Psoas muscle (tissue), 8 donors: ENCODE measurements at places on chromosomes 2 and 18. TPM values are rescaled to one million over a fixed set of nuclear protein-coding genes. Genes with fewer than 3 reads are reported as not detected.

DCDC2C gene
- not detected for polyA plus RNA-seq

RFTN2 gene
- polyA plus RNA-seq, result 0.64 TPM

- no peak for DNase-seq
Observed at GRCh38 chr18:35500113-35500512, 2.4 kb upstream of the INO80C start.

GRCh38 chr2:218894880-218895157, 14.2 kb downstream of the WNT10A start:
- no peak for DNase-seq

GRCh38 chr2:218086478-218086877, 17.4 kb downstream of the RUFY4 start:
- DNase-seq, result no peak

DNA sequence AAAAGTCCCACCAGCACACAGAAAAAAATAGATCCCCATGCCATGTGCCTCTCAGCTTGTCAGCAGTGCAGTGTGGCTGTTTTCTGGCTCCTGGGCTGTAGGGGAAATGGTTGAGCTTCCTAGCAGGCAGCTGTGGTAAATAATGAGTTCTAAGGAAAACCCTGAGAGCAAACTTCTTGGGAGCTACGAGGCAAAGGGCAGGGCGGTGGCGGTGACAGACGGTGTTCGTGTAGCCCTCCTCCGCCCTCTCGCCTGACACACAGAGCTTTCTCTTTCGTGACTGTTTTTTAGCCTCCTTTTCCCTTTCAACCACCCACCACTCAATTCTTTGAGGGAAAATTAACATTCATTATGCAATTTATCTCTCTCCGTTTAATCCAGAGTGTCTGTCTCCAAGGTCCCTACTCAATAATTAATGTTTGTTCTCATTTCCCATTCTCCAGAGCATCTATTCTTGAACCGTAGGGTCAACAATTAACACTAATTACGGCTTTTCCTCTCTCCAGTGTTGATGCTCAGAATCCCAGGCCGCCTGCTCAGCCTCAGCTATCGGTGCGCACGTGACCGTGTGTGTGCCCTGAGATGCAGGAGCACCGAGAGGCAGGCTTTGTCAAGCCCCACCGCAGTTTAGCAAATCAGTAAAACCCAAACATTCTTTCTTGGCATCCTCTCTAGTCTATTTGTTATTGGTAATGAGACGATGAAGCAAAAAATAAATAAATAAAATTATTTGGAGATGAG, 50.1 kb downstream of the KIAA2012 start:
- no peak for DNase-seq

GRCh38 chr18:56034949-56035348, 447.0 kb upstream of the TCF4 start:
- DNase-seq, result no peak

GRCh38 chr18:9627642-9628041, 13.3 kb upstream of the PPP4R1 start:
- no peak for DNase-seq

DNA sequence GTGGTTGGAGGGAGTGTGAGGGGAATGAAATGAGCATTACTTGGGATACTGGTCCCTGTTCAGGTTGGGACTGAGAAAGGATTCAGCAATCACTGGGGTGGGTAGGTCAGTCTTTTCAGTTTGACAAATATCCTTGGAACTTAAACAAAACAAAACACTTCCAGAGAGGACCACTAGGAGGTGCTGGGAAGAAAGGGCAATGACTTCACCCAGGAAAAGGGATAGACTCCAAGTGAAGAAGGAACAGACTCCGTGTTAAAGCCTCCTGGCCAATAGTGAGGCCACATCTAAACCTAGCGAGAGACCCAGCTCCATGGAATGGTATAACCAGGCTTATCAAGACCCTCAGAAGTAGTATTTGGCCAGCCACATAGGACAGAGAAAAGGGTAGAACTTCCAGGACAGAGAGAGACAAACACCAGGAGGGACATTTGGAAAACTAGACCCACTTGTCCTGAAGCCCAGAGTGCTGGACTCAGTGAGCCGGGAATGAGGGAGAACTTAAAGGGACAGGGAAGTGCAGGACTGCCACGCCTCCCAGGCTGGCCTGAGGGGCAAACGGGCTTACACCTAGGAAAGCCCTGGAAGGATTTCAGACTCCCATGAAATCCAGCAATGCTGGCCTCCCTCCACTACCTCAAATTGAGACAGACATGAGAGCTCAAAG, 19.6 kb upstream of the KCNG3 start:
- no peak for DNase-seq

DNA sequence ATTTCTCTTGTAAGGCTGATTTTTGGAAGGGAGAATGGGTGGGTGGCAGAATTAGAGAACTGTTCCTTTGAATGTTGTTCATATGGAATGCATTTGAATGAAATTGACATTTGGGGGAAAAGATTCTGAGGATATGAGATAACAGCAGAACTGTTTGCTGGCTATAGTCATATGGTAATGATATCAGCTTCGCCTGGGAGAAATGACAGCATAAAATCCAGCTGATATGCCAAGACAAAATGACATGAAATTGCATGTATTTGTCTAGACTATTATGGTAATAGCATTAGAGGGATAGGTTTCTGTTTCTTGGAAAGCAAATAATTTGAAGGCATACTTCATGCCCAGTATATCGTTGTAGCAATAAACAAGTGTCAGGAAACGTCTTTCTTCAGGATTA, 150.8 kb upstream of the SPATS2L start:
- DNase-seq, result no peak
